ENCODE measurements at places on chromosomes 7 and 10.

GRCh38 chr10:110113670-110114337 lies 93.6 kb upstream of the MXI1 start:
- no peak for DNase-seq

DNA sequence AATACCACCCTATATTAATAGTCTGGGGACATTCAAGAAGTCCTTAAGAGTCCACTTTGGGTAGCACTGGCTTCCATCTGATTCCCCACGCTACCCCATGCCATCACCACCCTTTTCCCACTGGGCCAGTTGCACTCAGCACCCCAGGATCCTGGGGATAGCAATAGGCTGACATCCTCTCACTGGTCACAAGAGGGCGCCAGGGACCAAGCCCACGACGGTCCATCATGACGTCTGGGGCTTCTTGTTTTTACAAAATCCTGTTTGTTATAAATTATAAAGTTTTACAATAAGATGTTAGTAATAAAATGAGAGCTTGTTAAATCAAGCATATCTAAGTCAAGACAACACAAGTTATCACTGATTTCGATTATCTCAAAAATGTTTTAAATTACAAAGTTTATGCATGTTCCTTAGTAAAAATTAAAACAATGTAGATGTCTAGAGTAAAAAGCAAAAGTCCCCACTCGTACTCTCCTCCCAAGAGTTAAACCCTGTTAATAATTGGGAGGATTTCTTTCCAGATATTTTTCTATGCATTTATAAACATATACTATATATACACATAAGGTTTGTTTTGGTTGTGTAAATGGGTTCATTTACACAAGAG lies 15.4 kb downstream of the GPNMB start:
- peak; percentile 71 for DNase-seq

GRCh38 chr10:26169466-26169865 lies 47.1 kb upstream of the GAD2 start:
- DNase-seq, result no peak

DNA sequence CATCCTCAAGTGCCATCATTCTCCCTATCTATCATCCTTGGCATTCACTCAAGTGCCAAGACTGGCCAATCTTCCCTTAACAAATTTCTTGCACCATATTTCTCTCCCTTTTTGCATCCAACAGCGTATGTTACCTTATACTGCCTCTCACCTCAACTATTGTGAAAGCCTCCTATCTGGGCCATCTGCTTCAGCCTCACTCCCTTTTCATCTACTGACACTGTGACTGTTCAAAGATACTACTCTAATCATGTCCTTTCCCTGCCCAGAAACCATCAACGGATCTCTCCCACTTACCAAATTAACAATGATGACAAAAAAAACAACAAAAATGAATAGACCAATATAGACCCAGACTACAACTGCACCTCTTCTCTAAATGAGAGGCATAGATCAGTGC lies 90.6 kb upstream of the NMT2 start:
- DNase-seq, result no peak

- DNase-seq, result no peak
Observed at GRCh38 chr7:117021986-117022385, 68.7 kb downstream of the ST7 start.

DNA sequence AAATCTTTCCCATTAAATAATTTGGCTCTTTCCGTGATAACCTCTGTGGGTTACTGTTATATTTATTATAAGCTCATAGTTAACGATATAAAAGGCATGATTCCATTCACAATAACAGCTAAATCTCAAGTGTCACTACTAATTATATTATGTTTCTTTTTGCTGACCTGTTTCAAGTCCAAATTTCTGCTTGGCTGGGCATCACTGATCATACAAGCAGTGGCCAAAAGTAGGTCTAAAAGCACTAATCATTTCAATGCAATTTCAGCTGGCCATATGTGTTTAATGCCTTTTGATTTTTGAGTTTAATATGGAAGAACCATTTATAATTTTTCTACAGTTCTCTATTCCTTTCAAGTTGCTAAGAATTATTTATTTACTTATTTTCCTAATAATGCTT lies 110.7 kb downstream of the SEMA3A start:
- no peak for DNase-seq

GRCh38 chr10:77566236-77566635 lies 71.4 kb downstream of the KCNMA1 start:
- no peak for DNase-seq

DNA sequence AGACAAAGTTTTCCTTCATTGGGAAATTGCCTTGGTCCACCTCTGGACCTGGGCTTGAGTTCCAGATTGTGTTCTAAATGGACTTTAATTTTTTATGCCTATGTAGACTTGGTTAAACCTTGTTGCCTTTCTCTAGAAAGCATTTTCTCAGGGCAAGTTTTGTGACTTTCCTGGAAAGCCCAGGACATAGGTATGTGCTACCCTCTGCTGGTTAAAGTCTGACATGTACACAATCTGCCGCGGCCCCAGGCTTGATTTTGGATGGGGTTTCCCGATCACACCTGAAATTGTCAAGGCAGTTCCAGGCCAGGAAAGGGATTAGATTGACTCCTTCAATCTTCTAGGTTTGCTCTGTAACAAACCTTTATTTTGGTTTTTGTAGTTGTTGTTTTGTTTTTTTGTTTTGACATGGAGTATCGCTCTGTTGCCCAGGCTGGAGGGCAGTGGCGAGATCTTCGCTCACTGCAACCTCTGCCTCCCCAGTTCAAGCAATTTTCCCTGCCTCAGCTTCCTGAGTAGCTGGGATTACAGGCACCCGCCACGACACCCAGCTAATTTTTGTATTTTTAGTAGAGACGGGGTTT lies 14.1 kb upstream of the AKR1B10 start:
- peak; percentile 22 for DNase-seq

DNA sequence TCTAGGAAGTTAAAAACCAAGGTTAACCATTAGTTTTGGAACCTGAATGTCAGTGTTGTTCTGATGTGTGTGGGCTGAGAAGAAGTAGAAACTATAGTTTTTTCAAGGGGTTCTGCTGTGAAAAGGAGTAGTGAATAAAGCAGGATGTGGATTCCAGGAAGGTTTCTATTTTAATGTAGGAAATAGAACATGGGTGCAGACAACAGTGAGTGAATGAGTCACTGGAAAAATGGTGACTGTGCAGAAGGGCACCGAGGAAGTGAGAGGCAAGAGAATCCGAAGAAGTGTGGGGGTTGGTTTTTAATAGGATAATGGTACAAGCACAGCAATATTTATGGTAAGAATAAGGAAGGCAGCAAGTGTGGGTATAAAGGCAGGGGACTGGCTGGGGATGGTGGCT lies 120.4 kb downstream of the ARHGAP21 start:
- DNase-seq, result no peak

DNA sequence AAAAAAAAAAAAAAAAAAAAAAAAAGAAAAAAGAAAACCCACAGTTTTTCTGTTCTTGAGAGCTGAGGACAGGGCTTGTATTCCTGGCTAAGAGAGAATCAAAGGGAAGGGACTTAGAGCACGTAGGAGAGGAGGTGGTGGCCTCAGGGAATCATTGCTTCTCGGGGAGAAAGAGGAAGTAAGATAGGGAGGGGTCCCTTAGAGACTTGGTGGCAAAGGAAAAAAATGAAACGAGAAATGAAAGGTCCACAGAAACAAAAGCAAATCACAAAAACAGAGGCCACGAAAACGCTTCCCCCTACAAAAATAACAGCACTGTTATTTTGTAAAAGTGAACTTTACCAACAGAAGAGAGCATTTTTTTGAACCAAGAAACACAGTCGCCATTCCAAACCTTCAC lies 323.1 kb upstream of the GALNT17 start:
- no peak for DNase-seq

GRCh38 chr10:51640120-51640819 lies 59.1 kb downstream of the CSTF2T start:
- DNase-seq, result no peak

DNA sequence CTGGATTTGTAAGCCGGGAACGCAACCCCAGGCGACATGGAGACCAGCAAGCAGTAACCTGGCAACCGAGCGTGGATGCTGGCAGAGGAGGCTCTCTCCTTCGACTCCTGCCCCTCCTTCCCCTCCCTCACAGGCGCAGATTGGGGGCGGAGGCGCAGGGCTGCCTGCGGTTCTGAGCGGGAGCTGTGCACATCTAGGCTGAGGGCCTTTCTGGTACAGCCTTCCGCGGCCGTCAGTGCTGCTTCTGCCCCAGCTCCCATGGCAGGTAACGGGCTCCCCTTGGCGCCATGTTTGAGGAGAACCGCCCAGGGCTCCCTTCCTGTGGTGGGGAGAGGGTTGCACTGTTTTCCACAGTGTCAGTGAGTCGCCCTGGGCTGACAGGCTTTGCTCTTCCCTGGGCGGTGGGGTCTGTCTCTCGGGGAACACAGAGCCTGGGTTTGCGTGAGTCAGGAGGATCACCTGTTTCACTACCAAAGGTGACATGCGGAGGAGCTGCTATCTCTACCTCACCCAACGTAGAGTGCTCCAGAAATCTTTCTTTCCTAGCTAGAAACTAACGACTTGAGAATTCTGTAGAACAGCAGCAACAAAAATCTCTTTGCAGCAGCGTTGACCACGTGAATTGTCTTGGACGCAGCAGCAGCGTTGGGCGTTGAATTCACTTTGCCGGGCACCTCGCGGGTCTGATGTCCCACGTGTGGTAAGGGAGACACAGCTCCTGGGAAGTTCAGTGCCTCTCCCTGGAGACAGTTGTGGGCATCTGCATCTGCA lies 154.8 kb upstream of the COBL start:
- DNase-seq, result no peak

GRCh38 chr10:79295563-79295962 lies 51.7 kb upstream of the PPIF start:
- DNase-seq, result no peak

DNA sequence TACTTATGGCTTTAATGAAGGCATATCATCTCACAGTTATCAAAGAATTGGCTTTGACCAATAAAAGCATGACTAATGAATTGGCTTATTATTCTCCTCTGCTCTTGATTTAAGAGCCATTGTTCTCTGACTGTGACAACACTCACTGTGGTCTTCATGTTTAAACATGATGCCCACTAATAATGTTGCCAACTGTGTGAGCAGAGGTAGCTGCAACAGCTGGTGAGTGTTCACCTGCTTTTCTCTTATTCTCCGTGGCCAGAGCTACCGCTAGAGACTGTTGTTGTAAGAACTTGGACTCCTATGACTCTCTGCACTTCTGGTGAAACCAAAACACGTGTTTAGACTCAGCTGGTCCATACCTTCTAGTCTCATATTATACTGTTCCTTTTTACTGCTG lies 335.9 kb downstream of the XPNPEP1 start:
- DNase-seq, result no peak

DNA sequence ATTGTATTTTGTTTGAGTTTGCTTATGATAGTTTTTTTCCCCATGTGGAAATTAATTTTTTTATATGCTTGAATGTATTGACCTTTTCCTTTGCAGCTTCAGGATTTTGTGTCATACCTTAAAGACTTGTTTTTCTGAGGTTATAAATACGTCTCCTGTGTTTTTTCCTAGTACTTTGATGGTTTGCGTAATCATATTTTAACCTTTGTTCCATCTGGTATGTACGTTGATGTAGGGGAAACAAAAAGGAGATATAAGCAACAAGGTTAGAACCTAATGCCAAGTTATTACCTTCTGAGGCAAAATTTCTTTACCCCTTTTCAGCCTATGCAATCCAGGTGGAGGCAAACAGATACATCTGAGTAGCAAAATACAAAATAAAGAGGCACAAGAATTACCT lies 17.9 kb downstream of the FGL2 start:
- DNase-seq, result no peak

- no peak for DNase-seq
Observed at GRCh38 chr10:114664127-114664526, 6.1 kb upstream of the ABLIM1 start.
